Stimulated activated CD4-positive, alpha-beta T cell treated with anti-CD3 and anti-CD28 coated beads, TNF-alpha, amount 100 ng/mL, for 4 hours (primary cell): ENCODE measurements at places on chromosomes 1 and 21.

DNA sequence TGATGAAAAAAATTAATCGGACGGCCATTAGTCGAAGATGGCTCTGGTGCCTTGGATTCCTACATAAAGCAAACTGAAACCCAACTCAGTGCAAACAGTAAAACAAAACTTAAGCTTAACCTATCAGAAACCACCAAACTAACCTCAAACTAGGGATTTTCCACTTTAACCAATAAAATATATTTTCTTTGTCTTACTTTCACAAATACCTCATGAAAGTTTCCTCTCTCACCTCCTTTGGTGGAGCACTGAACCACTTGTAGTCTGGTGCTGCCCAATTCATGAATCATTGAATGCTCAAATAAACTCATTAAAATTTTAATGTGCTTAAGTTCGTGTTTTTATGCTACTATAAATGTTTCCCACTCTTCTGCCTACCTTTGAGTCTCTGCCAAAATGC, 7.0 kb downstream of the ADORA3 start:
- DNase-seq, result no peak

DNA sequence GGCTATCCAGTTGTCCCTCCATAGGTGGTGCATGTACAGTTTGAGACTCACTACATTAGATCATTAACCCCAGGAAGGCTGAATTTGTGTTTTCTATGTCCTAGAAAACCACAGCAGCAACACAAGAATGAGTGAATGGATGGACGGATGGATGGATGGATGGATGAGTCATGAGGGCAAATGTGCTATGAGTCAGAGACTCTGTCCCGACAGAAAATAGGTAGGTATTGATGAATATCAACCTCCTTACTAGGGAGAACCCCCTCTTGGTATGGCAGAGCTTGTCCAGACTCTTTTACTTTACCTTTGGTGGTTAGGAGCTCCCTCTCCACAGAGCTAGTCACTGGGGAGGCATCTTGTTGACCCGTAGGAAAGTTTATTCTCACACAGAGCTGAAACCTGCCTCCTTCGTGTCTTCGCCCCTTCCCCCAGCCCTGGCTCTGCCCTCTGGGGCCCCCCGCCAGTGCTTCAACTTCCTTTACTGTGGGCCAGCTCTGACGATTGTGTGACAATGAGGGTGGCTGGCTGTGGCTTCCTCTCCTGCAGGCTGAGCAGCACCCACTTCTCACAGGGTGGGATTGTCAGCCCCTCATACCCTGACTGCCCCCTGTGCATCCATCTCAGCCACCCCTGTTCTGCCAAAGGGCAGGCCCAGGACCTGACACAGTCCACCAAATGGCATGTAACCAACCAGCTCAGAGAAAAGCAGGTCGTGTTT, 145.2 kb downstream of the FOXD2 start:
- no peak for DNase-seq

GRCh38 chr1:4431491-4431890, 222.9 kb upstream of the AJAP1 start:
- no peak for DNase-seq

GRCh38 chr1:77639056-77639455, 43.4 kb downstream of the ZZZ3 start:
- DNase-seq, result no peak

- DNase-seq, result no peak
These were observed 77.6 kb downstream of the DUSP10 start for GRCh38 chr1:221664253-221664652.
